CD4-positive, CD25-positive, alpha-beta regulatory T cell (primary cell): ENCODE measurements at places on chromosomes 11 and 22. TPM values are rescaled to one million over a fixed set of nuclear protein-coding genes. Genes with fewer than 3 reads are reported as not detected.

The TMEM151A gene
- total RNA-seq: not detected

The UPK3A gene
- total RNA-seq: not detected

DNA sequence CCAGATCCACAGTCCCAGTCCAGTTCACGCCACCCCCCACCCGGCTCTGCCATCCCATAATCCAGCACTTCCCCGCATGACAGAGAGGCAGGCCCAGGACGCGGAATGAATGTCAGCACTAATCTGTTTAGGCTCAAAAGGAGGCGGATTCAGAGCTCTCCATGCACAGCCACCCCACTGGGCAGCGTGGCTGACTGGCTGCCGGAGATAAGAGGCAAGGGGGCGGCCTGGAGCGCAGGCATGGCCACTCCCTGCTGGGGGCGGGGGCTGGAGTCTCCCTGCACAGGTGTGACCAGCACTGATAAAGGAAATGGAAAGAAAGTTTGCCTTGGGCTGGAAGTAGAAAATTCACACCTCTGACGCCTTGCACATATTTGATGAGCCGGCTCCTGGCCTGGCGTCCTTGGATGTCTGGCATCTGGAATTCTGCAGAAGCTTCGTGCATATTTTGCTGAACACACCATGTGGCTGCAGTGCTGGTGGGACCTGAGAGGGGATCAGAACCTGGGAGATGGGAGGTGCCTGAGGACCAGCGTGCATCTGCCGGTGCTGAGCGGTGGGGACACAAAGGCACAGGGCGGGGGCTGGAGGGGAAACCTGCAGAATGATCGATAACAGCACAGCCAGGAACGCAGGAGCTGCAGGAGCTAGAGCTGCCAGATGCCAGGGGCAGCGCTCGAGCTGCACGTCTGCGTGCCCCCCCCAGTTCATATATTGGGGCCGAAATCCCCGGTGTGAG lies 344.4 kb downstream of the CTTN start:
- H3K4me3 ChIP-seq: no peak overlapping the region
- H3K36me3 ChIP-seq: no peaks in the 10 kb centered on the region
- no peaks in the 10 kb centered on the region for H3K4me1 ChIP-seq
- H3K27me3 ChIP-seq: no peaks in the 10 kb centered on the region
- no peak overlapping the region for H3K27ac ChIP-seq

GRCh38 chr11:125494974-125495725 lies 915 bp downstream of the FEZ1 start:
- DNase-seq: no peak
- H3K27ac ChIP-seq: no peak overlapping the region
- H3K27me3 ChIP-seq: peaks cover 31% of the 10 kb centered on the region
- H3K4me1 ChIP-seq: peaks cover 18% of the 10 kb centered on the region
- H3K4me3 ChIP-seq: no peak overlapping the region
